ENCODE measurements at places on chromosomes 6 and 20.
A peak's percentile ranks its signal among the peaks of the same experiment; 100 is the strongest.

DNA sequence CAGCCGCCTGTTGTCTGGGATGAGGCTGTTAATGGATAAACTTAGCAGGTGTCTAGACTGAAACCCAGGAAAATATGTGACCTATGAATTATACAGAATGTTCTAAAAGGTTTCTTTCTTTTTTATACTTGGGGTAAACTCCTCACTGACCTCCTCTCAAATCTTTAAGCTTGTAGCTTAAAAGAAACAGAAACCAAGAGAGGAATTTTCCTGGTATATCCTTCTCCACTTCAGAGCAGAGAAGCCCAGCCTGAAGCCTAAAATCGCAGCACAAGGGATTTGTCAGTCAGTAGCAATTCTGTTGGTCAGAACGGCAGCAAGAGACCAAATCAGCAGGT is 99.4 kb upstream of the RIPOR2 start:
- no peak for DNase-seq

DNA sequence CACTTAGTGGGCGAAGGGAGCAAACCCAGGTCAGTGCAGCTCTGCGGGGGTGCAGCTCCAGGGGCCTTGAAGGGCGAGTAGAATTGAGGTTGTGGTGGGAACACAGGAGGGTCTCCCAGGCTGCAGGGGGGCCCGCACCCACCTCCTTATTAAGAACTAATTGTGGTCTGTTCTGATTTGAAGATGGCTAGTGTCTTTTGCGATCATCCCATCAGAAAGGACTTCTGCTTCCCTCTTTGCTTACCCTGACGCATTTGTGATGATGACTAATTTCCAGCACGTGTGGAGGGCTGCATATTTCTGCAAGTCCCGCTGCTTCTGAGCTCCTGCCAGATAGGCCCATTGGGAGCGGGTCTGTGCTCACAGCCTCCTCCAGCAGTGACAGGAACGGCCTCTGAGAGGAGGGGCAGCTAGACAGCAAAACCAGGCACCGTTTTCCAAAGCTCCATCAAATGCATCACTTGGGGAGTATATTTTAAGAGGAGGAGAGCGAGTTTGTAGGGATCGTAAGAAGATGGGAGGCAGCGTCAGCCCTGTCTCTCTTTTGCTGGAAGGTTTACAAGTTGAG is 268.9 kb downstream of the CDH4 start:
- DNase-seq, result no peak

DNA sequence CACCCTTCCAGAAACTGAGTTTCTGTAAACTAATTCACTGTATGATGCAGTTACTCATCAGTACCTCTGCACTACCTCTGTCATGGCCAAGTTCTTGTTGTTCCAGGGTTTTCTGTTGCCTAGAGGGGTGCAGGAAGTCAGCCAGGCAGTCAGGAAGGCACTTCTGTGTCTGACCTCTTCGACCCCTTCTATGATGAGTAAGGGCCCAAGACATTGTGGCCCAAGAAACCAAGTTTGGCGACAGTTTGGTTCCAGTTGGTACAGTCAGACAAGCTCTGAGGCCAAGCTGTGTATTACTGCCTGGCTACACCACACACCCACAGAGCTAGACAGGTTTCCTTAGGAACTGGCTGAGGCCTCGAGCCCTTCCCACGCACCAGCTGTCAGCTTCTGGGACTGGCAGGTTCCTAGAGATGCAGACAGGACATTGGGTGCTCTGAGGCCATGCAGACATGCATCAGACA is 41.2 kb downstream of the TRAF3IP2 start:
- no peak for DNase-seq

DNA sequence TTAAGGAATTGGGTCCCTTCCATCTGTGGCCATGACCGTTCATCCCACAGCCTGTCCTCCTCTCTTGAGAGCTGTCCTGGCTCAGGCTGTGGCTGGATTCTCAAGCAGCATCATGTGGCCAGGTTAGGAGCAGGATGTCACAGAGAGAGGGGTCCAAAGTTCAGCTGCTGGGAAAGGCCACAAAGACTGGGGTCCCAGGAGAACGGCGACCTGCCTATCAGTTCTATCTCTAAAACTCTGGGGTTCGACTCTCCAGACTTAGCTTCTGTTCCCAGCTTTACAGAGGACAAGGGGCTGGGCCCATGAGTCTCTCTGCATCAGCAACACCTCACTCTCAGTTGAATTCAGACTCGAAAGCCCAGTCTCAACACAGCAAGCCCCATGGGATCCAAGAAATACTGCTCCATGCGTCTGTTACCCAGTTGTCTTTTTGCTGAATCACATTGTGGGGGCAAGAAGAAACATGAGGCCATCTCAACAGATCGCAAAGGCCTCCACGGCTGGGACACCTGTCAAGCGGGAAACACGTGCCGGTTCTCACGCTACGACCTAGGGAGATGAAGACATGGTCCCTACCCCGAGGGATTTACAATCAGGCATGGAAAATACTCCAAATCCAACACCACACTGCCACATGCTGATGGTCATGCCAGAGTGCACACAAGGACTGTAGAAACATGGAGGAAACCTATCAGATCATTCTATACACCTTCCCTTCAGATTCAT is 95.4 kb downstream of the SLC22A23 start:
- DNase-seq, result no peak

- DNase-seq, result no peak
Measured at GRCh38 chr6:130933712-130934200, 106.5 kb downstream of the SMLR1 start.

DNA sequence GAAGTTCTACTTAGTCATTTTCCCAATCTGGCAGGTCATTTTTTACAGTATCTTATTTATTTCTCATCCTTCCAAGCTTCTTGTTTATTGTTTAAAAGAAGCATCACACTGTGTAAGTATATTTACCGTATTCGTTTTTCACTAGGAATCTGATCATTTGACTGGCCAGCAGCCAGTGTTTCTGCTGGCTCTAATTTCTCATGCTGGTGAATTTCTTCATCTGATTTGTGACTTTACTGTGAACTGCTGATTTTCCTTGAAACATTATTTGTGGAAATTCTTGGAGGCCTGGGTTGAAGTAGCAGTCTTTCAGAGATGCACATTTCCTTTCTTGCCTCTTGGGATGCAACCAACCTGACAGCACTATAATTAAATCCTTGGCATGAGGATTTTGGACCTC is 65.9 kb downstream of the PREP start:
- DNase-seq, result no peak

DNA sequence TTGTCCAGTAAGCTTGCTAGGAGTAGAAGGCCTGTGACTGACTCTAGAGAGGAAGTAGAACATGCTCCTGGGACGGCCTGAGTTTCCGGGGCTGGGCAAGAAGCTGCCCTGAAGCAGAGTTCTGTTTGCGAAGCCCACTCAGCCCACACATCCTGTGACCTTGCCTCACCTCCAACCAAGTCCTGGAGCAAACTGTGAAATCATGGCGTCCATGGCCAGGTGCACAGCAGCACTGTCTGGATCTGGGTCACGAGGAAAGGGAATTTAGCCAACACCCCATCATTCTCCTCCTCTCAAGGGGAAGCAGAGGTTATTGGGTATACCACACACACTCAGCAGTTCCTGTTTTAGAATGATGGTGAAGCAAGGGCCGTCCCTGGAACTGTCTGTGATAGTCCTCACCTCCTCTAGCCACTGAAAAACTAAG is 87.5 kb downstream of the CRYBG1 start:
- DNase-seq, result peak; percentile 2

DNA sequence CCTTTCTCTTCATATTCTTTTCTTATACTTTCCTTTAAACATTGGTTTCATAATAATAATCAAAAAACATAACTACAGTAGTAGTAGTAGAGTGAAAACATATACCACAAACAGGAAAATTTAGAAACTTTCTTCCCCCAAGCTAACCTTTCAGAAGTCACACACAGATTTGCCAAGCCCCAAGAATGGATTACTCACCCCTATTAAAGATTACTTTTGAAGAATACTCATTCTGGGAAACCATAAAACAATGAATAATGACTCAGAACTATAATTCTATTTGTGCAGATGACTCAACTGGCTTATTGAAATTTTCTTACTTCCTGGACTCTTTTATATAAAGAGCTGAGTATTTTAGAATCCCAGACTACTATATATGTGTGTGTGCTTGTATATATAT is 119.4 kb upstream of the GJE1 start:
- no peak for DNase-seq

DNA sequence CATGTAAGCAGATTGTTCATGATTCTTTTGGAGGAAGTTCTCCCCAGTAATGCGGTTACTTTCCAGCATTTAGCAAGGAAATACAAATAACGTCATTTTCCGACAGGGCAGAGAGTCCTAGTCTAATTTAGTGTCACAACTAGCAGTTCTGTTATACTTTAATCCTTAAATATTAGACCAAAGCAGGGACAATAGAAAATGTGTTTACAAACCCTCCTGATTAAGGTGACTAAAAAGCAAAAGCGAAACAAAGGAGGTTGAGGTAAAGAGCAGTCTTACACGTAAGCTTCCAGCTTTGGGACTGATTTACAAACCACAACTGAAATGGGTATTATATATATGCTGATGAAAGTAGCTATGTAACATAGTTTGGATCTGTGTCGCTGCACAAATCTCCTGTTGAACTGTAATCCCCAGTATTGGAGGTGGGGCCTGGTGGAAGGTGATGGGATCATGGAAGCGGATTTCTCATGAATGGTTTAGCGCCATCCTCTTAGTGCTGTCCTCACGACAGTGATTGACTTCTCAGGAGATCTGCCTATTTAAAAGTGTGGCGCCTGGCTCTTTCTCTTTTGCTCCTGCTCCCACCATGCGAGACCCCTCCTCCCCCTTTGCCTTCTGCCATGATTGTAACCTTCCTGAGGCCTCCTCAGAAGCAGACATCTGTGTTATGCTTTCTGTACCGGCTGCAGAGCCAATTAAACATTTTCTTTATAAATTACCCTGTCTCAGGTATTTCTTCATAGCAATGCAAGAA is 81.9 kb downstream of the PLCB1 start:
- DNase-seq, result no peak

DNA sequence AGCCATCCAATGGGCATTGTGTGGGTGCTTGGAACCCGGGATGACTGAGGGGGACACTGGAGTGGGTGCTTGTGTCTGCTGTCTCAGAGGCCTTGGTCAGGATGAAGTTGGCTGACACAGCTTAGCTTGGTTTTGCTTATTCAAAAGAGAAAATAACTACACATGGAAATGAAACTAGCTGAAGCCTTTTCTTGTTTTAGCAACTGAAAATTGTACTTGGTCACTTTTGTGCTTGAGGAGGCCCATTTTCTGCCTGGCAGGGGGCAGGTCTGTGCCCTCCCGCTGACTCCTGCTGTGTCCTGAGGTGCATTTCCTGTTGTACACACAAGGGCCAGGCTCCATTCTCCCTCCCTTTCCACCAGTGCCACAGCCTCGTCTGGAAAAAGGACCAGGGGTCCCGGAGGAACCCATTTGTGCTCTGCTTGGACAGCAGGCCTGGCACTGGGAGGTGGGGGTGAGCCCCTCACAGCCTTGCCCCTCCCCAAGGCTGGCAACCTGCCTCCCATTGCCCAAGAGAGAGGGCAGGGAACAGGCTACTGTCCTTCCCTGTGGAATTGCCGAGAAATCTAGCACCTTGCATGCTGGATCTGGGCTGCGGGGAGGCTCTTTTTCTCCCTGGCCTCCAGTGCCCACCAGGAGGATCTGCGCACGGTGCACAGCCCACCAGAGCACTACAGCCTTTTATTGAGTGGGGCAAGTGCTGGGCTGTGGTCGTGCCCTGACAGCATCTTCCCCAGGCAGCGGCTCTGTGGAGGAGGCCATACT is 49.4 kb downstream of the PYGB start:
- DNase-seq, result no peak

DNA sequence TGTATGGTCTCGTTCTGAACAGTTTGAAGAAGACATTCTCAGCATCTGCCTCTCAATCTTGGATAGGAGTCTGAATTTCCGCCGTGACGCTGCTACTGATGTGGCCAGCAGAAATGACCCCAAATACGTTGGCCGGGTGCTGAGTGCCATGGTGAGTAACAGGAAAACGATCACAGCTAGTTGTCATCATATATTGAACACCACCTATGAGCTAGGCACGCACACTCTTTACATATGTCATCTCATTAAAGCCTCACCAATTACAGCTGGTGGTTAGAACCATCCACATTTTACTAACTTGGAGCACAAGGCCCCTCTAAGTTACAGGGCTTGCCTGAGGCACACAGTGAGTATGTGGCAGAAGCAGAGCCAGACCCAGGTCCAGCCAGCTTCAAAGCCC is 17.1 kb downstream of the TGM3 start:
- DNase-seq, result no peak

- DNase-seq, result no peak
Measured at GRCh38 chr6:36034441-36034840, 6.8 kb downstream of the MAPK14 start.

DNA sequence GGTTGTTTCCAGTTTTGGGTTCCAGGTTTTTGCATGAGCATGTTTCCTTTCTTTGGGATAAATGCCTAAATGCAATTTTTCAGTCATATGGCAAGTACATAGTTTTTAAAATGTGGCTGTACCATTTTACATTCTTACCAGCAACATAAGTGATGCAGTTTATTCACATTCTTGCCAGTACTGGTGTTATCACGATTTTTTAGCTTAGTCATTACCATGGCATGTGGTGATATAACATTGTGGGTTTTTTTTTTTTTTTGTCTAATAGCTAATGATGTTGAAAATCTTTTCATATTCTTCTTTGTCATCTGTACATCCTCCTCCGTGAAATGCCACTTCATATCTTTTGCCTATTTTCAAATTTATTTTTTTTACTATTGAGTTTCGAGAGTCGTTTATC is 2.9 kb upstream of the TDRD6 start:
- no peak for DNase-seq

DNA sequence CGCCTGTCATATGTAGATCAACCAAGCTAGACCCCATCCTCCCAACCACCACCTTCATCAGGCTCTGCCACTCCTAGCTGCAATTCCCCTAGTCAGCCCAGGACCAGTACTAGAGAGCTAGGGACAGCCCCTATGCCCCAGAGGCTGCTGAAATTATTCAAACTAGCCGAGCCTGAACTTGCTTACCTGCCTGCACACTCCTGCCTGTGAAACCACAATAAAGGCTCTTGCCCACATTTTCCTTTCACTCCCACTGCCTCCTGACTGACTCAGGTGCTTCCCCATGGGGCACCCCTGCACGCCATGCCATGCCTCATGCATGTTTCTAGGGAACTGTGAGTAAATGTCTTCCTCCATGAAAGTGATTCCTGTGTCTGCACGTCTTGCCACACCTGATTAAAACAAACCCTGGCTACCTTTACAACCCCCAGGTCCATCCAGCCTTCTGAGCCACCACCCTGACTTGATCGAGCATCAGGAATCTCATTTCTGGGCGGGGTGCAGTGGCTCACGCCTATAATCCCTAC is 66.5 kb upstream of the IER3 start:
- DNase-seq, result peak; percentile 71

DNA sequence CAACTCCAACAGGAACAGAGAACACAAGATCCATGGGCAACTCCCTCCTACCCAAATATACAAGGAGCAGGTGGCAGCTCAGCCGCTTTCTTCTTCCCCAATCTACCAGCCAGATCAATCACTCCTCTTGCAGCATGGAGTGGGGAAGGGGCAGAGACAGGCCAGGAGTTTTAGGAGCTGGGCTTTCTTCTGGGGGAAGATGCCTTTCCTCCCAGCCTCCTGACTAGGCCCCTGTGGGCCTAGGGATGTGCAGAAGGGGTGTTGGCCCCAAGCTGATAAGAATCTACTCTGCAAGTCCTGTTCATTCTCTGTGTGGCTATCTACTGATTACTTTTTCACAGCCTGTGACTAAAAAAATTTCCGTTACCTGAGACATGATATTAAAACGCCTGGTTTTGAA is 189.0 kb downstream of the BCAS1 start:
- DNase-seq, result no peak
